HFF-Myc (cell line): ENCODE measurements at places on chromosomes 2 and 18.

DNA sequence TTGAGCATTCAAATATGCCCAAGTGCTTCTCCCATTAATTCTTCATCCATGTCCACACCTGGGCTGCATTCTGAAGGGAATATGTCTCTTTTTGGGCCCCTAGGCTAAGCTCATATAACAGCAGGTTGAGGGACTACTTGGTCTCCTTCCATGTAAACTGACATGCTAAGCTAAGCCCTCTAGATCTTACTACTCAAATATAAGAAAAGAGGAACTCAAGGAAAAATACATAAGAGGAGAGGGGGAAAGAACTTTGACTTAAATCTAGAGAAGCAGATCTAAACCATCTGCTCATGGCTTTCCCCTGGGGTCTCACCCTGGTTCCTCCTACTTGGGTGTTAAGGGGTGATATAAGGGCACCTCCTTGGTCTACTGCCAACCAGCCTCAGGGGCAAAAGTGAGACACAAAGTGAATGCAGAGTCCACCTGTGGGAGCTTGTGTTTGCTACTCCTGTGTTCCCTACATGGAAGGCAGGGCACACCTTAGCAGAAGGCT lies 19.8 kb upstream of the NFU1 start:
- DNase-seq: no peak

DNA sequence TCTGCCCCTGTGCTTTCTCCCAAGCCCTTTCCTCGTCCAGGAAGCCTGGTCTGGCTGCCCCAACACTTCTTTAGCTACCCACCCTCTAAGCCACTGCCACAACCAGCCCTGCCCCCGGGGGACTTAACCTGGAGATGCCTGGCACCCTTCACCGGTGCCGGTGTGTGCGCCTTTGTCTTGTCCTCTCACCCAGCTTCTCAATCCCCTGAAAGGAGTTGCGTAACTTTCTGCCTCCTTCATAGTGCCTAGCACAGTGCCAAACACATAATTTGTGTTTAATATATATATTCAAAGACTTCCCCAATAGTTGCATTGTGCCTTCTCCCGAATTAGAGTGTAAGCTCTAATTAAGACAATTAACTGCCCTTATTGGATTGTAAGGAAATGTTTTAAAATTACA lies 70.6 kb downstream of the ALK start:
- DNase-seq: no peak

GRCh38 chr18:12574494-12575185 lies 83.3 kb downstream of the SPIRE1 start:
- DNase-seq: no peak

GRCh38 chr18:111306-112014 lies 46.9 kb upstream of the USP14 start:
- DNase-seq: no peak

DNA sequence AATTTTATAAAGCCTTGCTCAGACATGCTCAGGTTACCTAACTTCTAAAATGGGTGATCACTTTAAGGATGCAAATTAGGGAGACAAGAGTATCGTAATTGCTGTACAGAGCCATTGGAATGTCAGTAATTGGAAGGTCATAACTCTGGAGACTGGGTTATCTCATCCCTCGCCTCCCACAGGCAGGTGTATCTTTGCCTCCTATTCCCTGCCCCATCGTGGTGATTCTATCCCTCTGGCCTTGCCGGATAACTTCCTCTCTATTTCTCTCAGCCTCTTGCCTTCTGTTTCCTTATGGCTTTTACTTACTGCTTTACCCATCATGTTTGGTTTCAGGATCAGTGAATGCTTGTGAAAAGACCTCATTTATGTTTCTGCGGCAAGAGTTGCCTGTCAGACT lies 2.5 kb downstream of the PDK1 start:
- no peak for DNase-seq
